PC-3 (cell line): ENCODE measurements at places on chromosomes 12 and 14. TPM values are rescaled to one million over a fixed set of nuclear protein-coding genes. Genes with fewer than 3 reads are reported as not detected.

The FAM186B gene
- 0.80 and 1.1 TPM in 2 replicates for total RNA-seq

The PALS1 gene
- 28.5 and 31.5 TPM in 2 replicates for total RNA-seq

The CLEC7A gene
- 0.40 TPM in 1 of 2 replicates, not detected in the other for total RNA-seq

The ACRBP gene
- 0.77 TPM in 1 of 2 replicates, not detected in the other for total RNA-seq

- DNase-seq, result peak; percentile 15
These were observed 12.3 kb upstream of the SLC35E3 start for GRCh38 chr12:68733661-68734071.

DNA sequence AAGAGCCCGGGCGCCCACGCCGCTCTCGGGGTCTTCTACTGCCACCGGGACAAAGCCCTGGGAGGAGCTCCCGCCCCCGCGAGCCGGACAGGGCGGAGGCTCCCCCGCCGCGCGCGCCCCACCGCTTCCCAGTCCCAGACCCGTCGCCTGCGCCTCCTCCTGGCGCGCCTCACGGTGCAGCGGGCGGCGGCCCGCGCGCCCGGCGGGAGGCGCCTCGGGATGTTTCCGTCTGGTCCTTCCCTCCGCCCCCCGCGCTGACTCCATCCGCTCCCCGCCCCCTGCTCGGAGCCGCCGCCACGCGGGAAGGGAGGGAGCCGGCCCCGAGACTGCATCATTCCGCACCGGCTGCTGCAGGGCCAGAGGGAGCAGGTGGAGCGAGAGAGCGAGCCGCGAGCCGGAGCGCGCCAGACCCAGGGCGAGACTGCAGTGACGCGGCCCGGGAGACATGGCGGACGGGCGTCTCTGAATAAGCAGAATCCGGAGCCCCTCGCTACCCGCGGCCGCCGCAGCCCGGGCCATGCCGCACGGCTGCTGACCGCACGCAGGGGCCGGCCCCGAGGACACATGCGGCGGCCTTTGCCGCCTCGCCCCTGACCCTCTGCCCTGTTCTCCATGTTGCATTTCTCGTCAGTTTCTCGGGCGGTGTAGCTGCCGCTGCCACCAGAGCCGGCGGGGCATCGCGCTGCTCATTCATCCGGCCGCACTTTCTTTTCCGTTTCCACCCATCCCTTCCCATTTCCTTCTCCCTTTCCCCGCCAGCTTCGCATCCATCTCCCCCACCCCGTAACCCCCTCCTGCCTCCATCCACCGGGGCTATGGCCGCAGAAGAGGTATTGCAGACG is at the start of gene BICD1:
BICD1 (plus strand) TSS at position 331 of the 842 bp plus-strand sequence; CDS start at position 816, 485 bp downstream.
- peak; percentile 75 for DNase-seq

- DNase-seq, result no peak
These were observed 14.1 kb upstream of the FBLN5 start for GRCh38 chr14:91961297-91962220.

DNA sequence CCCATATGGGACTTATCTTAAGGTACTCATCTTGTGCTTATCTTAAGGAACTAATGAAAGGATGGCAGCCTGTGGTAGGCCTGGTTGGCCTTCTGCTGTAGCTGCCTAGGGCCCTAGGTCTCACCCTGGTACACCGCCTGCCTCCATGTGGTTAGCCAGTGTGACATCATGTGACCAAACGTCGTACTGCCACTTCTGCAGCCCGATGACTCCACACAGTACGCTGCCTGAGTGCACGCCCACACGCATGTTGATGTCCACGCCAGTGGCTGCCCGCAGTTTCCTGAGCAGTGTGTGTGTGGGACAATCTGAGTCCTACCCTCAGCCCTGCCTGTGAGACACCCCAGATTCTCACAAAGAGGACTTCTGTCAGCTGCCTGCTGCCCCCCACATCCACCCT is 5.1 kb downstream of the ADCY4 start:
- no peak for DNase-seq

GRCh38 chr12:16112130-16112529 is 165.4 kb downstream of the SLC15A5 start:
- DNase-seq, result no peak

GRCh38 chr14:39665075-39665475 is 232.8 kb upstream of the FBXO33 start:
- DNase-seq, result no peak

DNA sequence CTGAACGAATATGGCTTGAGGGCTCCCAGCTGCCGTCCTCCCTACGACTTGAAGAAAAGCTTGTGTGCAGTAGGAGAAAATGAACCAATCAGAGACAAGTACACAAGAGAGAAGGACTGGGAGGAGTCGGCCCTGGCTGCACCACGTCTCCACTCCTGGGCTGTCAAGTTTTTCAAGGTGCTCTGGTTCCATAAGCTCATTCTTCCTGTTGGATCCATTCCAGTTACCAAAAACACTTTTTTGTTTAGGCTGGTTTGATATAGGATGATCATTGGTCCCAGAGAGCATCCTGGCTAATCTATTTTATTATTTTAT is 2.8 kb upstream of the A2ML1 start:
- DNase-seq, result peak; percentile 6

DNA sequence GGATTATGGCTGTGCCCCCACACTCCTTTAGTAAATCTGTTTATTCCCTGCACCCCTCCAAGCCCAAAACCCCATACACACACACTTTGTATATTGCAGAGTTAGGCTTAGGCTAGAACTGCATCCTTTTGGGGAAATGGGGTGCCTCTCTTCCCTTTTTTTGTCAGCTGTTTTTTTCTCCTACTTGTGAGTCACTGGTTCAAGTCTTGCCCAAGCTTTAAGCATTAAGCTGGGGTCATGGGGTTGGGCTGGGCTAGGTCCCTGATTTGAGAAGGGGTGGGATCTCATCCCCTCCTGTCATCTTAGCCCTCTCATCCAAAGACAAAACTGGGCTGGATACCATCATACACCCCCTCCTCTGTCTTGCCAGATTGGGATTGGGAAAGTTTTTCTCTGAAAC is 1.6 kb downstream of the LRP1 start:
- no peak for DNase-seq

DNA sequence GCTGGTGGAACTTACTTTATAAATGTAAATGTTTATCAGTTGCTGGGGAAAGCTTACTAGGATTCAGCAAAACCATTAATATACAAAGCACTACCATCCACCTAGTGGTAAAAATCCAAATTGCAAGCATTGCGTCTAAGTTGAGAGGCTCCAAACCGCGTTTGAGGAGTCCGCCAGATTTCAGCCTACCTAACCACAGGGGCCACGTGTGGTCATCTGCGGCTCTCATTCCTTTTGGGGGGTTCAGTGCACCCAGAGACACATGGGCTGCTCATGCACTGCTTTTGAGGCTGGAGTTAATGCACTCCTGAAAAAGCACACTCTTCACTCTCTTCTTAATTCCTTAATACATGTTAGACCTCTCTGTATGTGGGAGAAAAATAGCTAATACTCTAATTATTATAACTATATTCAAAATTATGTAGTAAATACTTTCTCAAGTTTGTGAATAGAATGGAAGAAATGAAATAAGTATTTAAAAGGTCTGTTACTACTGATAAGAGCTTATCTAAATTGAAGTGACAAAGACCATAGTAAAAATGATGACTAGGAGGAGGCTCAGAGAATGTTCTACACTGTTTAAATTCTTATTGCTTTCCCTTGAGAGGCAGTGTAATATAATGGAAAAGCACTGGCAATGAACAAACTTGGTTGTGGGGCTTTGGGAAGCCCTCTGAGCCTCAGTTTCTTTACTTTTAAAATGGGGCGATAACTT is 41.4 kb upstream of the MANSC4 start:
- peak; percentile 99 for DNase-seq

GRCh38 chr12:114689075-114689994 is 5.4 kb upstream of the TBX3 start:
- no peak for DNase-seq

DNA sequence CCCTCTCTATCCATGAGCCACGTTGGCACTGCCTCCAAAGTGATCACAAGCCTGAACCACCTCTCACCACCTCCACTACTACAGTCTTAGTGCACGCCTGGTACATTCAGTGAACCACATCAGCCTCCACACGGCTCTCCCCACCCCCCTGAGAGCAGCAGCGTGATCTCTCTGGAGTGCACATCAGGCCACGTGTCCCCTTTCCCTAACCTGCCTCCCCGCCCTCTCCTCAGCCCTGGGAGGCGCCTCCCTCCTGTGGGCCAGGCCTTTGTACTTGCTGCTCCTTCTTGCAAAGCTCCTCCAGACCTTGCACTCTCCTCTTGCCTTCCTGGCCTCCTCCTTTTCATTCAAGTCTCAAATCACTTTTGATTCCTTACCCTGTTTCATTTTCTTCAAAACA is 49.8 kb downstream of the SLC6A12 start:
- no peak for DNase-seq

DNA sequence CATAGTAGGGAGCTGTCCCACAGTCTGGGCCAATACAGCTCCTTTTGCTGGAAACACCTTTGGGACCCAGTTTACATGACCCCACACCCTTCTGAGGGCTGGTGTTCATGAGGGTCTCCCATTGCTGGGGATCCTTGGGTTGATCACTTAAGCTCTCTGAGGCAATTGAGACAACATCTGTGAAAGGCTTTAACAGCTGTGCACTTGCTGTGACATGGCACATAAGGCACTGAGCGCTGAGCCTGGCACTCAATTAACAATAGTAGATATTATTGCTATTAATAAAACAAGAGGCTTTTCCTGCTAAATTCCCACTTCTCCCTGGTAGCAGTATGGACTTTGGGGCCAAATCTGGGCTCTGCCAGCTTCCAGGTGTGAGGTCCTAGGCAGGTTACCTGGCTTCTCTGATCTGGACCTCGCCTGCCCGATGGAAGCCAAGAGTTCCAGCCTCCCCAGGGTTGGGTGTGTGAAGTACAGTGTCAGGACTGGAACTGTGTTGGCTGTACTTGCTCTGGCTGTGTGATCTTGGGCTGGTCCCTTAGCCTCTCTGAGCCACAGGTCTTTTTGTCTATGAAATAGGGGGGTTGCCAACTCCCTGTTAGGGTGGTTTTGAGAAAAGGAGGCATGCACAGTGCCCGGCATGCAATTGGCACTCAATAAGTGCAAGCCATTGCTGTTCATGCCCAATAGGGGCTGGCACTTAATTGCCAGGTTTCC is 3.1 kb downstream of the SH2B3 start:
- DNase-seq, result no peak

DNA sequence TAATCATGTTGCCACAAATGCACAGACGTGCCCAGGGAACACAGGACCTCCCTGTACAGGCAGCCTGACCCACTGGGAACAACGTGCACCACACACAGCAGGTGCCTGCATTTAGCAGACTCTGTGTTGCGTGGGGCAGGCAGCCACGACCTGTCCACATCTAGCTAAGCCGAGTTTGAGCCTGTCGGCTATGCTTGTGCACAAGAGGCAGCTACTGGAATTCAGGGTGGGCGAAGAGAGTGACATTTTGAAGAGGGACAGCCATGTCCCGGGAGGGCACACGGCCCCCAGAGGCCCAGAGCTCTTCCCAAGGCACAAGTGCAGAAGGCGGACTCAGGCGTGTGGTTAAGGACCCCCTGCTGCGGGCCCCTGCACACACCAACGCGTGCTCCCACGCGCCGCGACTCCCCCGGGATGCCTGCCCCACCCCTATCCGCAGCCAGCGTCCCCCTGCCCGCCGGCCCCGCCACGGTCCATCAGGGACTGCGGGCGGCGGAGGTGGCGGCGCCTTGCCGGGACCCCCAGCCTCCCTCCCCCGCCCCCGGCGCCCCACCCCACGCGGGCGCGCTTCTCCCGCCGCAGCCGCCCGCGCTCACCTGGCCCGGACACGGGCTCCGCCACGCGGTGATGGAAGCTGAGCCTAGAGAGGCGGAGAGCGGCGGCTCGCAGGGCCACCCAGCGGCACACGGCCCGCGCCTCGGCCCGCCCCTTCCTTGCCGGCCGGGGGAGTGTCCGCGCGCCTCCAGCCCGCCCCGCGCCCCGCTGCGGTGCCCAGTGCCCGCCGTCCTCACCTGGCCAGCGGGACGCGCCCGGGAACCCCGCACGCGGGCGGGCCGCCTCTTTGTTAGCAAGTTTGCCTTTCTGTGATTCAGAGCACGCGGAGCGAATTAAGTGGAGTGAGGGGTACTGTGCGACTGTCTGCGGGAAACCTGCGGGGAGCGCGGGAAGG is 125.3 kb upstream of the PRMT8 start:
- peak; percentile 64 for DNase-seq

GRCh38 chr12:58298803-58299202 is 357.4 kb downstream of the ATP23 start:
- no peak for DNase-seq

DNA sequence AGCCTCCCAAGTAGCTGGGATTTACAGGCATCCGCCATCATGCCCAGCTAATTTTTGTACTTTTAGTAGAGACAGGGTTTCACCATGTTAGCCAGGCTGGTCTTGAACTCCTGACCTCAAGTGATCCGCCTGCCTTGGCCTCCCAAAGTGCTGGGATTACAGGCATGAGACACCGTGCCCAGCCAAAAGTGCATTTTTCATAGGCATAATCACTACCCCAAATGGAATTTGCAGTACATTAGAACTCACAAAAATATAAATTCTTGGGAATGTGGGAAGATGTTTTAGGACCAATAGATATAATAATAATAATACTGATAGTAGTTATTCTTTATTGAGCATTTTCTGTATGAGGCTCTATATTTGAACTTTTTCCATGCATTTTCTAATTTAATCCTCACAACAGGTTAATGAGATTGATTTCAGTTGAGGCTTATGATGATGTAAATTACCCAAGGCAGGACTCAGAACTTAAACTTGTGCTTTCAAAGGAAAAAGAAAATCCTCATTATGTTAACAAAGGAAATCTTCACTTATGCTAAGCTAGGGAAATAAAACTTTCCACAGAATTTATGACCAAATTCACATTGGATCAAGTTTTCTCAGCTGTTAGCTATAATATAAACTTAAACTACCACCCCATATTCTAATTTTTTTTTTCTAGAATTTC is 121.6 kb downstream of the SRGAP1 start:
- DNase-seq, result no peak

- peak; percentile 93 for DNase-seq
These were observed at the start of gene PLBD2 for GRCh38 chr12:113358381-113359132. Gene PLBD2 (plus strand): TSS chr12:113358587. CDS start chr12:113358601, 14 bp downstream.

DNA sequence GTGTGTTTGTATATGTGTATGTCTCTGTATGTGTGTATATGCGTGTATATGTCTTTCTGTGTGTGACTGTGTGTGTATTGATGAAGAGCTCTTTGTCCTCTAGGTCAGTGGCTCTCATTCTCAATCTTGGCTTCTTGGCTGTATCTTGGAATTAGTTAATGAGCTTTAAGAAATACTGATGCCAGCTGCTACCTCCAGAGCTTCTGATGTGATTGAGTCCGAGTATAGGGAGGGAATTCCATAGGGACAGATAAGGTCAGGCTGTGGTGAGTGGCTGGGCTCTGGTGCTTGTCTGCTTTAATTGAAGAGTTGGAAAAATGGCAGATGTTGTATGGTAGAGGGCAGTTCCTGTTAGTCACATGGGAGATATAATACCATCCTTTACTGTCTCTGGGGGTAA is 140.1 kb downstream of the C12orf75 start:
- no peak for DNase-seq

DNA sequence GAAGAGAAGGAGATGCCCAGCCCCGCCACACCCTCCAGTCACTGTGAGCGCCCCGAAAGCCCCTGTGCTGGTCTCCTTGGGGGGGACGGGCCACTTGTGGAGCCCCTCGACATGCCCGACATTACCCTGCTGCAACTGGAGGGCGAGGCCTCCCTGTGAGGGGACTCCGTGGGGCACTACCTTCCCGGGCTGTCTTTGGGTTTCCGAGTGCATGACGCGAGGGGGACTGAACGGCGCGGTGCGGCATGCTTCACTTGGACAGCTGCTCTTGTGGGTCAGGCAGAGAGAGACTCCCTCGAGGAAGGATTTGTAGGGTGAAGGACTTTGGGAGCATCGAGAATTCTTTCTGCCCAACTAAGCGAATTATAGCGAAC is 1.1 kb downstream of the CCDC184 start:
- no peak for DNase-seq
